ENCODE measurements at places on chromosomes 5 and 9. TPM values are rescaled to one million over a fixed set of nuclear protein-coding genes. Genes with fewer than 3 reads are reported as not detected.

GRCh38 chr9:87564111-87564510, 66.4 kb downstream of the DAPK1 start:
- no peak for DNase-seq

DNA sequence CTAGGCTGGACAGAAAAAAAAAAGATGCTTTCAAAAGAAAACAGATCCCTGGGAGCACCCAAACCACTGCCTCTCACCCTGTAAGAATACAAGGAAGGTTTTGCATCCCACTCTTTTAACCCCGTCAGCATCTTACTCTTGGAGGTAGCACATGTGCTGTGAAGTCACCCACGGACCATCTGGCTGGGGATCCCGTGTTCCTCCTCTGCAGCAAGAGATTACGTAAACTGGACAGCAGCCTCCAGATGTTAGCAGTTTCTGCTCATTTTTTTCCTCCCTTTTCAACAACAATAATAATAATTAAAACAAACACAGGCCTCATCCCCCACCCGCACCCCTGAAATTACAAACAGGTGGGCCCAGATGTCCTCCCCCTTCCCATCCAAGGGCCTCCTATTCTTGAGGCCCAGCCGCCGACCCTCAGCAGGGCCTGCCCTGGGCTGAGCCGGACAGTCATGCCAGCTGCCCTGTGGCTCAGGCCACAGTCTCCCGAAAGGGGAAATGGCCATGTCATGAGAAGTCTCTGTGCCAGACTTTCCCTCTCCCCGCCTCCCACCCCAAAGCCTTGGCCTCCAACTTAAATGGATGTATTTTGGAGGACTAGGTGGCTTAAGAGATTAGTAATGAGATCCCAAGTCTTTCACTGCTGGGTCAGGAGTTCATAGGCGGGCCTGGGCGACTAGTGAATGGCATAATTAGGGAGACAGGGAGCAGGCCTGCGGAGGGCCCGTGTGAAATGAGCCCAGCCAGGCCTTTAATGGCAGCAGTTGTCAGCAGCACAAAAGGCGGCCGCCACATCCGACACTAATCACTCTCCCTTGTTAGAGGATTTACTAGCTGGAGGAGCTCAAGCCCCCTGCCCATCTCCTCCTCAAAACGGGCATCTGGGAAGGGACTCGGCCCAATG, 165.1 kb downstream of the PAPPA start:
- DNase-seq: no peak

DNA sequence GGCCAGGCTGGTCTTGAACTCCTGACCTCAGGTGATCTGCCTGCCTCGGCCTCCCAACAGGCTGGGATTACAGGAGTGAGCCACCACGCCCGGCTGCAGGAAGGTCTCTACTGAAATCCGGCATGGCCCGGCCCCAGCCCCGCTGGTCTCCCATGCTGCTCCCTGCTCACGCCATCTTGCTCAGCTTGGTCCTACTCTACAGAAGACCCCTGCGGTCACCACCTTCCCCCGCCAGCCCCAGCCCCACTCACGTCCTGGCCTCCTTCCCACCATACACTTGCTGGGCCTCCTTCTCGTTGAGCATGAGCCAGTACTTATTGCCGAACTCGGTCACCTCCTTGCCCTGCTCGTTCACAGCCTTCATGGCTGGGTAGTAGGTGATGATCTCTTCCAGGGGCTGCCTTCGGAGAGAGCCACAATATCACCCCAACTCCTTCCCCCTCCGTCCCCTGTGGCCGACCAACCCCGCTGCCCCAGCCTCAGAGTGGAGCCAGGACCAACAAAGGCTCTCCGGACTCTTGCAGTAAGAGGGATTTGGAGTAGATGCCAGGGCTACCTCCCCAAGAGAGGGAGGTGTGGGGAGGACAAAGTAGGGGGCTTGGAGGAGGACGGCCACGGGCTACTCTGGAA, 4.0 kb downstream of the PTGES2 start:
- DNase-seq: no peak

DNA sequence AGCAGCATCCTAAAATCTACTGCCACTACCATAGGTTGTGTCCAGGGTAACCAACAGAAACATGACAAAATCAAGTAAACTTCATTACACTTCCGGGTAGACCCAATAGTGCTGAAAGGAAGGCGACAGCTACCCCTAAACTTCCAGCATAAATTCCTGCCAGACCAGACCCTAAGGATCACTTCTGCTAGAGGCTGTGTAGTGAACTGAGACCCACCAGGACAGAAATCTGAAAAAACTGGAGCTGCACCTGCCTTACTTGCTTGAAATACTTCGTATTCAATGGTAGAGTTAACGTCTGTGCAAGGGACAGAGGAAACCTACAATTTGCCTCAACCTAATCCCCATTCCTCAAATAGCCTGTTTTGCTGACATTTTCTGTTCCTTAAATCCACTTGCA, 1.0 kb upstream of the SECISBP2 start:
- DNase-seq: no peak

DNA sequence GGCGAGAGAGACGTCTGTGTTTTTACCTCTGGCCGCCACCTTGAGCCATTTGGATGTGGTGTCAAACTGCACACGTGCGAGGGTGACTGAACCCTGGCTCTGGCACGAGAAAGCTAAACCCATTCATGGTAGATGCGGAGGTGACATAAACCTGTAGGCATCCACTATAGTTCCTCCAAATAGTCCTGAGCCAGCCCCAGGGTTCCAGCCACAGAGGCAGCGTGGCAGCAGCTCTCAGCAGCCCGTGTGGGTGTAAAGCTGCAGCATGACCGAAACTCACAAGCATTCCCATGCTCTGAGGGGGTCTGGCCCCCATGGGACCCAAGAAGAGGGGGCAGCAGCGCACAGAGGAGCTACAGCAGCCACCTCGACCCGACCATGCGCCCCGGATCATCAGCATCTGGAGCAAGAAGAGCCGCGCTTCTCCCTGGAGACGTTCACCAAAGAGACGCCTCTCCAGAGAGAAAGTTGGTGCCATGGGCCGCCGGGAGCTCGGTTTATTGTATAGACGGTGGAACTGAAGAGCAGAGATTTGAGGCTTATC, 303.8 kb upstream of the IRX4 start:
- DNase-seq: no peak

GRCh38 chr5:131786900-131787692, 9.7 kb downstream of the FNIP1 start:
- no peak for DNase-seq

- no peak for DNase-seq
Measured at GRCh38 chr5:52587131-52587530, 200.6 kb upstream of the ITGA1 start.

DNA sequence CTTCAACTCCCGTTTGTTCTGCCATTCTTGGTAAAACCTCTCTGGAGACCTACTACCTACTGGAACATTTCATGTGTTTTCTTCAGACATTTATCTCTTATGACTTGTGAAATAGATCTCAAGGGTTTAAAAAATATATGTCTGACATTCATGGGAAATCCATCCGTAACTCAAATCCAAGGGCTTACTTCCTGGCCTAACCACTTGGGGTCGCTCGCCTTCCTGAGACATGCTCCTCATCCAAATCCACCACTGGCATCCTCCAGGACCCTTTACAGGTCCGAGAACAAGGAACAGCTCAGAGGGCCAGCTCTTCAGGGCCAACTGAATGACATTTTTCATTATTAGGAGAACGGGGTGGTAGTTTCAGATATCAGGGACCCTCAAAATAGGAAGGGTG, 235.1 kb upstream of the TUT7 start:
- no peak for DNase-seq

GRCh38 chr5:16229357-16229940, 49.9 kb upstream of the MARCHF11 start:
- DNase-seq: no peak

DNA sequence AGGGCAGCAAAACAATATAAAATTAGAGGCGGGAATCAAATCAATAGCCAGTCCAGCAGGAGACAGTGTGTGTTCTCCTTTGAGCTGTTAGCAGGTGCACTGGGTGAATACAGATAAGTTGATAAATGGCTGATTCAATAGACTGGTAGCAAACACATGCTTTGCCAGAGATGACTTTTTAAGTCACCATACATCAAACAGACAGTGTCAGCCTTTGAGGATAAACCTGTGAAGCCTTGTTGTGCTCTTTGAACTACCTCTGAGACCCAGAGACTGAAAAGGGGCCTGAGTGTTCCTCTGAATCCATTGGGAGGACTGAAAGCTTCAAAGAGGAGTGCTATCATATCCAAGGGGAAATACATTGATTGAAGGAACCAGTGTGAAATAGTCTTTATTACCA, 301.9 kb downstream of the RASEF start:
- no peak for DNase-seq

GRCh38 chr9:72154468-72155285, 5.4 kb downstream of the GDA start:
- DNase-seq: no peak

GRCh38 chr9:135613946-135614805, 25.2 kb downstream of the GLT6D1 start:
- no peak for DNase-seq

DNA sequence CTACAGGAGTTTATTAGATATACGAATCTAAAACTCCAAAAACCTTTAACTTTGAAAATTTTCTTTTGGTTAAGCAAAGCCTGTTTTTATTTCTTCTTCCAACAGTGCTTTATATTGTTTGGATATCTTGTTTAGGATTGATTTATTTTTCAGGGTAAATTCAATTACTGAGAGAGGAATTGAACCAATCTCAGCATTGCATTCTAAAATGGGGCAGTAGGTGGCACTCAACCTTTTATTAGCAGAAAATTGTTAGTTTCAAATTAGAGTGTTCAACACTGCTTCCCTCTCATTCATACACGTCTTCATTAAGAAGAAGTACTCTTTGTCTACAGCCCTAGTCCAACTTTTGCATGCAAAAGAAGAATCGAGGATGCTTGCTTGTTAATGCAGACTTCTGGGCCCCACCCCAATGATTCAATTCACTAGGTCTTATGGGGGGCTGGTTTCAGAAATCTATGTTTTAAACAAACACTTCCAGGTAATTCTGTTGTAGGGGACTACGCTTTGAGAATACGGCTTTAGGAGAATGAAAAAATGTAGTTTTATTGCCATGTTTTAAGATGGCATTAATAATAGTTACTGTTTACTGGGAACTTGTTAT, 26.6 kb downstream of the MRPL22 start:
- no peak for DNase-seq

DNA sequence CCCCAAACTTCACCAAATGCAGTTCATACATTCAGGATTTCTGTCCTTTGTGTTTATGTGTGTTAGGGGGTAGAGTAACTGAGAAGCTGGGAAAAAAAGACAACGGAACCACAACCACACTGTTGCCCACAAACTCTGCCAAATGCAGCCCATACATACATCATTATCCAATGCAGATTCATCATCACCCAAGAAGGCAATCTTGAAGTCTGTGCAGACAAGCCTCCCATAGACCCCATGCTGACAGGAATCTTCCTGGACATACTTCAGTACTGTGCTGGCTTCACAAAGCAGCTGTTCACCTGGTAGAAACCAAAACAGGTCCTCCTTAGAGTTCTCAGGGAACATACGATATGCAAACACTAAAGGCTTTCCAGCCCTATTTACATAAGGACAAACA, 38.9 kb downstream of the MTMR12 start:
- no peak for DNase-seq

GRCh38 chr9:4020038-4020754, 279.7 kb downstream of the GLIS3 start:
- no peak for DNase-seq

GRCh38 chr5:37658440-37658839, 181.4 kb downstream of the GDNF start:
- no peak for DNase-seq

- DNase-seq: no peak
Measured at GRCh38 chr9:91905991-91906469, 44.0 kb downstream of the ROR2 start.

- no peak for DNase-seq
Measured at GRCh38 chr5:91383956-91384300, 811 bp upstream of the ARRDC3 start.

DNA sequence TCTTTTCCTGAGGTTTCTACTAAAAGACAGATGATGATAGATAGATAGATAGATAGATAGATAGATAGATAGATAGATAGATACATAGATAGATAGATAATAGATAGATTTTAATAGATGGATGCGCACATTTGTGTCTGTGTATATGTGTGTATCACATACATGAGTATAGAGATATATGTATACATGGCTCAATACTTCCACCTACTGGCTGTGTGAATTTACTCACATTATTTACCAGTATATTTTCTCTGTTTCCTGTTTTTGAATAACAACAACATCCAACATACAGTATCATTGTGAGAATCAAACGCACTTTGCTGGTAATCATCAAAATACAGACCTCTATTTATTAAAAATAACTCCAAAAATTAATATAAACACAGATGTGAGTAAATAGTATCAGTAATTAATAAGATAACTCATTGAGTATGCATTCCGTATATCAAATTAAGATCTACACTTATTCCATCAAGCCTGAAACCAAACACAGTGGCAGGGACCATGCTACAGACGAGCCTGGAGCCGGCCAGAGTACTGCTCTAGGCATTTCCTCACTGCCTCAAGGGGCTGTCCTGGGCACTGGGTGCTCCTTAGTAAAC, 338.0 kb downstream of the SEMA5A start:
- peak; percentile 3 for DNase-seq

- no peak for DNase-seq
Measured at GRCh38 chr5:33688526-33688925, 203.3 kb downstream of the ADAMTS12 start.

DNA sequence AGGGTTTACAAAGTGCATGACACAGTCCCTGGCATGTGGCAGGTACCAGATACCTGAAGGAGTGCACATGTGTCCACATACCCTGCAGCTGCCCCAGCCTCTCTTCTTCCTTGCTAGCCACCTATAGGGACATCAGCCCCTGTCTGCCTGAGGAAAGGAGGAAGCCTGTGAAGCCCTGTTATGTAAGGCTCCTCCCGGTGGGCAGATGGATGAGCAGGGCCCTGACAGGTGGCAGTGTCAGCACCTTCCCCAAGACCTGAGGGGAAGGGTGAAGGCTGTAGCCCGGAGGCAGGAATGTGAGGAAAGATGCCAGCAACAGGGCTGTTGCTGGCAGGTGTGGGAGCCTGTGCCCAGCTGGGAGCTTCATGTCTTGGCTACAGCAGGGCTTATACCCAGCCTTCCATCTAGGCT, 21.7 kb downstream of the TCF7 start:
- DNase-seq: no peak

DNA sequence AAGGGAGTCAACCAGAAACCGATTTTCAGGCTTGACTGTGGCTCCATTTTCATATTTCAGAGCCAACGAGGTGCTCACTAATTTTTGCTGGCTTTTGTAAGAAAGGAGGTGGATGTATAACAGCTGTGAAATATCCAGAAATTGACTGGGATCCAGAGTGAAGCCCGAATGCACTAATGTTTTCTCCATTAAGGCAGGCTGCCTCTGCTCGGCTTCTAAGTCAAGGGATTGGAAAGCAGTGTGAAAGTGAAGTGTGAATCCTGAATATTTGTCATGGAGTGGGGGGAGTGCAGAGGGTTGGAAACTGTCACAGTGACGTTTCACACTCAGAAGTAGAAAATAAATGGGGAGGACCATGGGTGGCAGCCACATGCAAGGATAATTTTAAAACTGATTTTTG, 237.4 kb downstream of the GOLPH3 start:
- no peak for DNase-seq

SLC36A3 gene
- not detected for total RNA-seq

SEMA5A gene
- 5.4 TPM for total RNA-seq

CTXN3 gene
- not detected for total RNA-seq

MARCOL gene
- total RNA-seq: not detected

IL13 gene
- total RNA-seq: not detected

CDKN2B gene
- total RNA-seq: 49.7 TPM

ANKHD1 gene
- 59.7 TPM for total RNA-seq

MOB3B gene
- 0.47 TPM for total RNA-seq

SPINK1 gene
- not detected for total RNA-seq

GMCL2 gene
- total RNA-seq: not detected

S1PR3 gene
- total RNA-seq: 22.3 TPM

SUSD3 gene
- total RNA-seq: not detected

ANKRD34B gene
- total RNA-seq: 0.05 TPM

Measured in glomerular endothelial cell (primary cell).